ENCODE measurements at places on chromosomes 13 and 19. TPM values are rescaled to one million over a fixed set of nuclear protein-coding genes. Genes with fewer than 3 reads are reported as not detected.

DNA sequence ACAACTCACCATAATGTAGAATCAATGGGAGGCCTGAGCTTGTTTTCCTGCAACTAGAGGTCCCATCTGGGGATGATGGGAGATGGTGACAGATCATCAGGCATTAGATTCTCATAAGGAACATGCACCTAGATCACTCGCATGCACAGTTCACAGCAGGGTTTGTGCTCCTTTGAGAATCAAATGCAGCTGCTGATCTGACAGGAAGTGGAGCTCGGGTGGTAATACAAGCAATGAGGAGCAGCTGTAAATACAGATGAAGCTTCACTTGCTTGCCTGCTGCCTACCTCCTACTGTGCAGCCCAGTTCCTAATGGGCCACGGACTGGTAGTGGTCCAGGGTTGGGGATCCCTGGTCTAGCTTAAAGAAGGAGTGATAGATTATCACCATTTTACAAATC is 33.0 kb downstream of the KPNA3 start:
- H3K4me1 ChIP-seq = peaks cover 15% of the 10 kb centered on the region
- H3K4me3 ChIP-seq = no peak overlapping the region
- no peaks in the 10 kb centered on the region for H3K27me3 ChIP-seq
- no peak overlapping the region for H3K27ac ChIP-seq
- no peaks in the 10 kb centered on the region for H3K36me3 ChIP-seq
- DNase-seq = no peak

DNA sequence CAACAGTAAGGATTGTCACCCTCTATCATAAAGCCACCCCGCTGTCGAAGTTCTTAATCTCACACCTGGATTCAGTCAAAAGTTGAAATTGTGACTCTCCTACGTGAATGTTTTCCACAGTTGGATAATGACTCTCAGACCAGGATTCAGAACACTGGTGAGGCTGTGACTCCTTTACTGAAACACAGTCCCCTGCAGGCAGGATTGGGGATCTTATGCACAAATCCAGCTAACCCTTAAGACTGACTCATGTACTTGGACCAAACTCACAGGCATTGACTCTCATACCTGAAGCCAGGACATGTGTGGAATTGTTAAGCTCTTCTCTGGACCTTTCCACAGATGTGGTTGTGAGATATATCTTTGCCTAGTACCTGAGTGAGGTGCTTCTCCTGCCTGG is 46.8 kb downstream of the ZNF85 start:
- H3K4me3 ChIP-seq = no peak overlapping the region
- no peaks in the 10 kb centered on the region for H3K4me1 ChIP-seq
- H3K27ac ChIP-seq = no peak overlapping the region
- H3K36me3 ChIP-seq = no peaks in the 10 kb centered on the region
- no peak for DNase-seq
- H3K27me3 ChIP-seq = no peaks in the 10 kb centered on the region

- H3K4me1 ChIP-seq = no peaks in the 10 kb centered on the region
- no peaks in the 10 kb centered on the region for H3K27me3 ChIP-seq
- no peak overlapping the region for H3K27ac ChIP-seq
- no peak for DNase-seq
- H3K36me3 ChIP-seq = no peaks in the 10 kb centered on the region
Observed at GRCh38 chr19:38429055-38429810, 3.2 kb upstream of the RASGRP4 start.

- DNase-seq = no peak
- no peaks in the 10 kb centered on the region for H3K27me3 ChIP-seq
- H3K27ac ChIP-seq = no peak overlapping the region
- H3K36me3 ChIP-seq = no peaks in the 10 kb centered on the region
- H3K4me3 ChIP-seq = no peak overlapping the region
Observed at GRCh38 chr13:78787190-78787589, 128.2 kb upstream of the OBI1 start.

KLK3 gene
- total RNA-seq = 1.3 TPM

- no peaks in the 10 kb centered on the region for H3K27me3 ChIP-seq
- H3K27ac ChIP-seq = no peak overlapping the region
- H3K36me3 ChIP-seq = no peaks in the 10 kb centered on the region
- no peaks in the 10 kb centered on the region for H3K4me1 ChIP-seq
Observed at GRCh38 chr19:10450853-10451609, 30.7 kb downstream of the PDE4A start.

ZSWIM9 gene
- total RNA-seq = 4.2 TPM

DNA sequence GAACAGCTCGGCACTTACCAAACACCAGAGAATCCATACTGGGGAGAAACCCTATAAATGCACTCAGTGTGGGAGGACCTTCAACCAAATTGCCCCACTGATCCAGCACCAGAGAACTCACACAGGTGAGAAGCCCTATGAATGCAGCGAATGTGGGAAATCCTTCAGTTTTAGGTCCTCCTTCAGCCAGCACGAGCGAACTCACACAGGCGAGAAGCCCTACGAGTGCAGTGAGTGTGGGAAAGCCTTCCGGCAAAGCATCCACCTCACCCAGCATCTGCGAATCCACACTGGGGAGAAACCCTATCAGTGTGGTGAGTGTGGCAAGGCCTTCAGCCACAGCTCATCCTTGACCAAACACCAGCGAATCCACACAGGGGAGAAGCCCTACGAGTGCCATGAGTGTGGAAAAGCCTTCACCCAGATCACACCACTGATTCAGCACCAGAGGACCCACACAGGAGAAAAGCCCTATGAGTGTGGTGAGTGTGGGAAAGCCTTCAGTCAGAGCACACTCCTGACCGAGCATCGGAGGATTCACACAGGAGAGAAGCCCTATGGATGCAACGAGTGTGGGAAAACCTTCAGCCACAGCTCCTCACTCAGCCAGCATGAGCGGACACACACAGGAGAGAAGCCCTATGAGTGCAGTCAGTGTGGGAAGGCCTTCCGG is 8.3 kb downstream of the ZNF135 start:
- H3K36me3 ChIP-seq = peaks cover 21% of the 10 kb centered on the region
- no peak for DNase-seq

GRCh38 chr13:91372911-91373310 is 25.4 kb downstream of the MIR17HG start:
- DNase-seq = no peak
- H3K4me1 ChIP-seq = no peaks in the 10 kb centered on the region
- no peaks in the 10 kb centered on the region for H3K36me3 ChIP-seq
- H3K27ac ChIP-seq = no peak overlapping the region

DNA sequence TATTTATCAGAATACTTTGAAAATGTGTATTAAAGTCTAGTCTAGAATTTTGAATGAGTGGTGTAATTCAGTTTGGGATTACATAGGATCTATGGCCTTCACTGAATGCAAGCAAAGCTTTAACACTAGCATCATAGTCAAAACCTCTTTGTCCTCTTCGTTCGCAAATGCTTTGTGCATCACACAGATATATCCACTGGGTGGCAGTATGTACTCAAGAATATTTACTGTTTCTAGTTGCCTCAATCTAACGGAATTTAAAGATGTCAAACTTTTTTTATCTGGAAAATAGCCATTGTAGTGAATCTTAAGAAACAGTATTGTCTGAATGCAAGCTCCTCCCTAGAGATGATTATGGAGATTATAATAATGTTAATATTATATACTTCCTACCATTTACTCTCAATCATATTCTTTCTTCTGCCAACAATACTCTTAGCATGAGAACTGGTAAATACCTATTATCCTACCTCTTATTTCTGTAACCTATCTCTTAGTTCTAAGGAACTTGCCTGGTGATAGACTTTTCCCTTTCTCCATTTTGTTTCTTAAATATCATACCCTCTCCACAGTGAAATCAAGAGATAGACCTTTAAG is 25.8 kb downstream of the LACC1 start:
- no peaks in the 10 kb centered on the region for H3K4me1 ChIP-seq
- H3K36me3 ChIP-seq = no peaks in the 10 kb centered on the region
- H3K27me3 ChIP-seq = no peaks in the 10 kb centered on the region
- no peak overlapping the region for H3K27ac ChIP-seq

DNA sequence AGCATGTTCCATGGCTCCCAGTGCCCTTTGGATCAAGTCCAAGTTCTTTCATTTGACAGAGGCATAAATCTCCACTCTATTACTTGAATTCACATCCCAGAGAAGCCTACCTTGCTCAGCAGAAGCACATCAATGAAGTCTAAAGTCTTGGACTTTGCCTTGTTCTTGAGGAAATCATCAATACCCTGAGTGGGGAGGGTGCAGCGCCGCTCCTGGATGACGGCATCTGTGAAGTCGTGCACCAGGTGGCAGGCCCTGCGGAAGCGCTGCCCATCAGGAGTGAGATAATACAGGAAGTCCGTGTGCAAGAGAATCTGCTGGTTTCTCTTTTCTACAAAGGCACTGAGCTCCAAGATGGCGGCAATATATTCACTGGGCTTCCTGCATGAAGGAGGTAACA is 10.6 kb downstream of the CYP4F11 start:
- no peaks in the 10 kb centered on the region for H3K27me3 ChIP-seq
- H3K4me3 ChIP-seq = no peak overlapping the region
- no peak overlapping the region for H3K27ac ChIP-seq

GRCh38 chr19:1088416-1089010 is 6.7 kb downstream of the POLR2E start:
- H3K36me3 ChIP-seq = peaks cover 35% of the 10 kb centered on the region
- peaks cover 2% of the 10 kb centered on the region for H3K4me1 ChIP-seq
- no peaks in the 10 kb centered on the region for H3K27me3 ChIP-seq
- H3K4me3 ChIP-seq = no peak overlapping the region
- no peak for DNase-seq
- no peak overlapping the region for H3K27ac ChIP-seq

LILRA1 gene
- total RNA-seq = 0.54 TPM

PGLYRP2 gene
- not detected for total RNA-seq

DNA sequence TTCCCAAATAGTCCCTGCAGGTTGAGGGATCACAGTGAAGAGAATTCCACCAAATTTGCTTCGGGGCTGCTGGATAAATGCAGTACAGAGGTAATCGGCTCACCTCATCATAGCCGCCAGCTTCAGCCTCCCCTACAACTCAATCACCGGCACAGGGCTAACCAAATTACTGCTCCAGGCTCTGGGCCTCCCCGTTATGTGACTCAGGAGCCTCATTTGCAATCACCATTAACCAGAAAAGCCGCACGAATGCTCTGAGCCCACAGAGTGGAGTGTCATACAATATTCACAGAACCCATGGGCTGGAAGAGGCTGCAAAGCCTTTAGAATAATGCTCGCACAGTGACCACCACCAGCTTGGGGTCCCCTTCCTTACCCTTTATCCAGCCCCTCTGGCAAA is 4.9 kb downstream of the SIAH3 start:
- H3K27ac ChIP-seq = no peak overlapping the region
- H3K4me1 ChIP-seq = peaks cover 29% of the 10 kb centered on the region
- H3K4me3 ChIP-seq = no peak overlapping the region

DNA sequence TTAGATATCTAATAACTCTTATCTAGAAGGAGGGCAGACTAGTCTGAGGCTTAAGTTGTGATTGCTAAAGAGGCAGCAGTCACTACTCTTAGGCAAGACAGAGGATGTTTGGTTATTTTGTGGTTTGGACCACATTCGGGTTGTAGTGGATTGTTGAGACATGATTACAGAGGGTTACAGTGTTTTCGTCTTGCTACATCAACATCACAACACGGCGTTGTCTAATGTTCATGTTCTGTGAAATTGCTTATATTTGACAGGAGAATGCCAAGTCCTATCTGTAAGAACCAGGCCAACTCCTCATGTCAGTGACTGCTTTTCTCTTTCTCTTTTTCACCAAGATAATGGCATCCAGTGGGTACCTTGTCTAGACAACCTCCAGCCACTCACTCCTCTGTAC is 16.8 kb upstream of the TM9SF2 start:
- no peaks in the 10 kb centered on the region for H3K27me3 ChIP-seq
- H3K4me1 ChIP-seq = no peaks in the 10 kb centered on the region
- no peak overlapping the region for H3K27ac ChIP-seq
- no peak for DNase-seq
- no peaks in the 10 kb centered on the region for H3K36me3 ChIP-seq

DNA sequence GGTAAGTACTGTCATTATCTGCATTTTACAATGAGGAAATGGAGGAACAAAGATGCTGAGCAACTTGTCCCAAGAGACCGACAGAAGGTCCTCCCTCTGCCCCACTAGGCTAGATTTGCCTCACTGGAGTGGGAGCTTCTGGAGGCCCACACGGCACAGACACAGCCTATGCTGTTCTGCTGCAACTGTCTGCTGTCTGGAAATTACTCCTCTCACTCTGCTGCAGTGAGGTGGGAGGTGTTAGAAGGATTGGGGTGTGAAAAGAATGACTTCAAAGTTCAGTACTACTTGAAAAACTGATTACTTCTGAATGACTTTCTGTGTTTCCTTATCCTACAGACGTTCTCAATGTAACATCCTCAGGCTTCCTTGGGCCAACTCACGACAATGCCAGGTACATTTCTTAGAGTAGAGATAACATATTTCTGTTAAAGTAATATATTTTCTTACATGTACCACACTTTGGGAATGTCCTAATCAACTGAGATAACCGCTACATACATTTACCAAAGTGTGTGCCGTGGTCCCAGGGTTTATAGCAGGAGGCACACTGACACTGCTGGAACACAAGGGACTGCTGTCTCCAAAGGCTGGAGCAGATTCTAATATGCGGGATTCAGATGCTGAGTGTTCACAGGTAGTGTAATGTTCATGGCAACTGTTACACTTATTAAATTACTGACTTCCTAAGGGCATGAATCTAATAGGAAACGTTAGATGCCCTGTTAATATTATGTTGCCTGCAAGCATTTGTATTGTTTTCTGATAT is 53.5 kb upstream of the WASF3 start:
- DNase-seq = no peak
- H3K36me3 ChIP-seq = no peaks in the 10 kb centered on the region

DNA sequence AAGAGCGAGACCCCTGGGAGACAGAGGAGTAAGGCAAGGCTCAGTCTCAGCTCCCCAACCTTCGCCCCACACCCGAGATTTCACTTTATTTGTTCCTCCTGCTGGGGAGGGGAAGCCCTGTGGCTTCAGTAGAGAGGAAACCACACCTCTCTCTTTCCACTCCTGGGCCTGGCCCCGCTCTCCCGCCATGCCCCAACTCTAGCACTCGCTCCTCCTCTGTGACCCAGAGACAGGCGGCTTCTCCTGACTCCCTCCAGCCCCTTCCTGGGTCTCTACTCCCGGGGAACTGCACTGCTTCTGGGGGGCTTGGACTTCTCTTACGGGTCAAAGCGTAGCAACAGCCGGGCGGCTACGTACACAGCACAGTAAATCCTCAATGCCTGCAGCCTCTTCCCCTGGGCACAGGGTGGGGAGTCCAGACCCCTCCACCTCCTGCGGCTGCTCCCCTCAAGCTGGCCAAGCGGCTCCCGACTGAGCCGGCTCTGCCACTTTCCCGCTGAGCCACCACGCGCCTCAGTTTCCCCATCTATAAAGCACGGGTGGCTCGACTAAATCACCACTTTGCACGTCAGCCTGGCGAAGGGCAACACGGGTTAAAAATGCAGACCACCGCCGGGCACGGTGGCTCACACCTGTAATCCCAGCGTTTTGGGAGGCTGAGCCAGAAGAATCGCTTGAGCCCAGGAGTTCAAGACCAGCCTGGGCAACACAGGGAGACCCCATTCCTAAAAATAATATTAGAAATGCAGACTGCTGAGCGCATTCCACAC is 1.4 kb downstream of the RNF126 start:
- H3K4me3 ChIP-seq = peak overlapping the region; percentile 82
- H3K27ac ChIP-seq = no peak overlapping the region
- H3K4me1 ChIP-seq = peaks cover 50% of the 10 kb centered on the region
- no peaks in the 10 kb centered on the region for H3K36me3 ChIP-seq

Measured in thyroid gland (tissue), 4 donors.